ENCODE measurements at places on chromosomes 13 and 19. TPM values are rescaled to one million over a fixed set of nuclear protein-coding genes. Genes with fewer than 3 reads are reported as not detected.

- no peak for DNase-seq
Observed at GRCh38 chr19:33700408-33701013, 78.8 kb downstream of the CHST8 start.

- DNase-seq: no peak
Observed at GRCh38 chr19:4910594-4911281, 1.4 kb downstream of the UHRF1 start.

DNA sequence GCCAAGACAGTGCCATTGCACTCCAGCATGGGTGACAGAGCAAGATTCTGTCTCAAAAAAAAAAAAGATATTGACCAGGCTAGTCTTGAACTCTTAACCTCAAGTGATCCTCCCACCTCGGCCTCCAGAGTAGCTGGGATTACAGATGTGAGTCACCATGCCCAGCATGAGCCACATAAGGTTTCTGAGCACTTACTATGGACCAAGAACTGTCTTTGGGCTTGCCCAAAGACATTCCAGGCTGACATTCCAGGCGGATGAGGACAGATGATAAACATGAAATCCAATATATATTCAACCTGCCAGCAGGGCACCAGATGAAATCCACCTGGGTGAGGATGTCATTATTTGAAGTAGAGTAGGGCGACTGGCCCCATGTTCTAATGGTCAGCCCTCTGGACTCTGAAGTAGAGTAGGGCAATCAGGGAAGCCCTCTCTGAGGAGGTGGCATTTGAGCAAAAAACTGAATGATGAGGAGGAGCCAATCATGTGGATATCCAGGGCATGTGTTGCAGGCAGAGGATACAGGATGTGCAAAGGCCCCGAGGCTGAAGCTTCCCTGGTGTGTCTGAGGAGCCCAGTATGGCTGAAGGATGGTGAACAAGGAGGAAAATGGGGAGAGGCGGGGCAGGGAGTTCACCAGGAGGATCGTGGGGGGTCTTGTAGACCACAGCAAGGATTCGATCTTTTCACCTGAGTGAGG lies 4.0 kb downstream of the C19orf38 start:
- DNase-seq: no peak

GRCh38 chr13:111394211-111394922 lies 73.9 kb downstream of the TEX29 start:
- DNase-seq: no peak

The ZNF223 gene
- 14.8 TPM for total RNA-seq

The SLITRK6 gene
- 1.6 TPM for total RNA-seq

DNA sequence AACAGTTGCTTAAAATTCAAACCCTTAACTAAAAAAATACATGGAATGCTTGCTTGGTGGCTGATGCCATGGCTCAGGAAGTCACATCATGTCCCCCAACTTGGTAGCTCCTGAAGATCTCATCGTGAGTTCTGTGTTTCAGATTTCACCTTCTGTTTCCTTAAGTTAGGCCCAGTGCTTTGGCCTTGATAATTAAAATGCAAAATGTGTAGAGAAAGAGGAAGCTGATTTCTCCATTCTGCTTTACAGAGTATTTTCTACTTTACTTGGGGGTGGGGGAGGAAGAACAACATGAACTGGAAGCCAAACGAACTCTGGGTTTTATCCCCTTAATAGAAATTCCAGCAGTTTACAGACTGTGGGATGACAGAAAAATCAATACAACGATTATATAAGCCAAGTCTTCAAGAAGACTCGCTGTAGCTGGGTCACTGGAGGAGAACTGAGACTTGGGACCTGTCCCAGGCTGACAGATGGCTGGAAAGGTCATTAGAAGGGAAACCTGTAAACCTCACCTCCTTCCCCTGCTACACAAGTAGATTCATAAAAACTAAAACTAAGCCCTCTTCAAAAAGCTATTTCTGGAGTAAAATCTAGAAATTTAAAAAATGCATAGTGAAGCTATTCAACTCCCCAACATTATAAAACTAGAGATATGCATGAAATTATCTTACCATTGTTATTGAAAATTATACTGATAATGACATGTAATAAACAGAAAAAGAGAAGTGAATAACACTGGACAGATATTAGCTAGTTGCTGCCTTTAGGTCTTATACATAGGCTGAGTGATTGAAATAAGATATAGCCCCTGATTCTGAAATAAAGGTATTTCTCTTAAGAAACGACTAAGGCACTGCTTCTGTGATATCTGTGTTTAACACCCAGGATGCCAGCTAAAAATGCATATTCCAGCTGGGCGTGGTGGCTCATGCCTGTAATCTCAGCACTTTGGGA lies 22.1 kb upstream of the GGACT start:
- no peak for DNase-seq

- DNase-seq: no peak
Observed at GRCh38 chr13:28585561-28585960, 73.4 kb upstream of the POMP start.

DNA sequence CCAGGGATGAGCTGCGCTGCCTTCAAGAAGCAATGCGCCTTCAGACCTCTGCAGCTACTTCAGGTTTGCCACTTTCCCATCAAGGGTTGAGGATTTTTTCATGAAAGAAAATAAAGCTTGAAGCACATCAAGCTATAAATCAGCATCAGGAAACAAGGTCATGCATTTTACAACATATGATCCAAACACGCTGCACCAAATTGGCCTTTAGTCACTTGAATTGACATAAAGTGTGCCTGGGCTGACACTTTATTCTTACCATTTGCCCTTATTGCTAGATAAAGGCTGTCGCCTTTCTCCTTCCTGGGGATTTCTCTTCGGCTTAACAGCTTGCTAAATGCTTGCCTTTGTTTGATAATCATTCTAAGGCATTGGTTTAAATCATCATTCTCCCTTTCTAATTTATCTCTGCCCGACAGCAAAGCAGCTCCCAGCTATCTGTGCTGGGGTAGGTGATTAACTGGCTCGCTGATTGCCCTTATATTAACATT lies 87.7 kb downstream of the LHFPL6 start:
- DNase-seq: no peak

- DNase-seq: no peak
Observed at GRCh38 chr13:45786293-45786920, 65.1 kb downstream of the SIAH3 start.

The PCDH20 gene
- 9.2 TPM for total RNA-seq

GRCh38 chr19:14381689-14382474 lies 638 bp downstream of the ADGRE5 start:
- no peak for DNase-seq

The PSG2 gene
- not detected for total RNA-seq

All from occipital lobe (tissue), 3 donors.